ENCODE measurements at places on chromosomes 6 and 20.

GRCh38 chr6:159650314-159650713 lies 42.7 kb downstream of the SOD2 start:
- DNase-seq = no peak

GRCh38 chr20:59123678-59124255 lies 39.9 kb upstream of the ZNF831 start:
- DNase-seq = no peak

GRCh38 chr20:51871943-51872342 lies 69.6 kb upstream of the SALL4 start:
- no peak for DNase-seq

DNA sequence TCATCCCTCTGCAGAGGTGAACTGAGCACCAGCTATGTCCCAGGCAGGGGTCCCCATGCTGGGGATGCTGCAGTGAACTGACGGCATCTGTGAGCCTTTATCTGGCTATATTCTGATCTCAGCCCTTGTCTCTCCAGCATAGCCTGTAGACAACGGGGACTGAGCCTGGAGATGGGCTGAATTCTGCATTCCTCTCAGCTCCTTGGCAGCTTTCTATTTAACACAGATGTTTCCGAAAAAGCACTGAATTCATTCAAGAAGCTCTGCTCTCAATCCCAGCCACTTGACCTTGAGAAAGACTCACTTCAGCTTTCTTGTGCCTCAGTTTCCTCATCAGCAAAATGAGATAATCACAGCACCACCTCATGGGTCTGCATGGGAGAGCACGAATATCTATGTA lies 204.4 kb upstream of the PMEPA1 start:
- DNase-seq = no peak
